ACHN (cell line): ENCODE measurements at places on chromosomes 7 and 10.
A peak's percentile ranks its signal among the peaks of the same experiment; 100 is the strongest.

- no peak for DNase-seq
Observed at GRCh38 chr7:107638594-107638993, 22.0 kb upstream of the SLC26A4 start.

DNA sequence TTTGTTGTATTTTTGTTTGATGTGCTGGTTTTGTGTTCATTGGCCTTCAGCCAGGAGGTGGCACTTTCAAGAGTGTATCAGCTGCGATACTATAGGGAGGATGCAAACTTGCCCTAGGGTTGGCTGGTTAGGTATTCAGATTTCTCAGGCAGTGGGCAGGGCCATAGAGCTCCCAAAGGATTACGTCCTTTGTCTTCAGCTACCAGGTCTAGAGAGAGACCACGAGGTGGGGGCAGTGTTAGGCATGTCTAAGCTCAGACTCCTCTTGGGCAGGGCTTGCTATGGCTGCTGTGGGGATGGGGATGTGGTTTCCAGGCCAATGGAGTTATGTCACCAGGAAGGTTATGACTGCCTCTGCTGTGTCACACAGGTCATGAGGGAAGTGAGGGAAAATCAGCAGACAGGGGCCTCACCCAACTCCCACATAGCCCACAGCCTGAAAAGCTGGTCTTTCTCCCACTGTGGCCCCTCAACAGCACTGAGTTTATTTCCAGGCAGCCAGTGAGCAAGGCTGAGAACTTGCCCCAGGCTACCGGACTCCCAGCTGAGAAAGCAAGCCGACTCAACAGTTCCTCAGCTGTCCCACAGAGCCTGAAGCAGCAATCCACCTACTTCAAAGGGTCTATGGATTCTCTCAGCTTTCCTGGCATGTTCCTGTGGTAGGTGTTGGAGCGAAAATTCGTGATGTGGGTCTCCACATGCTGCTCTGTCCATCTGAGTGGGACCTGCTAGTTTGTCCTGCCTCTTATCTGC is 227.4 kb upstream of the COBL start:
- DNase-seq: no peak

DNA sequence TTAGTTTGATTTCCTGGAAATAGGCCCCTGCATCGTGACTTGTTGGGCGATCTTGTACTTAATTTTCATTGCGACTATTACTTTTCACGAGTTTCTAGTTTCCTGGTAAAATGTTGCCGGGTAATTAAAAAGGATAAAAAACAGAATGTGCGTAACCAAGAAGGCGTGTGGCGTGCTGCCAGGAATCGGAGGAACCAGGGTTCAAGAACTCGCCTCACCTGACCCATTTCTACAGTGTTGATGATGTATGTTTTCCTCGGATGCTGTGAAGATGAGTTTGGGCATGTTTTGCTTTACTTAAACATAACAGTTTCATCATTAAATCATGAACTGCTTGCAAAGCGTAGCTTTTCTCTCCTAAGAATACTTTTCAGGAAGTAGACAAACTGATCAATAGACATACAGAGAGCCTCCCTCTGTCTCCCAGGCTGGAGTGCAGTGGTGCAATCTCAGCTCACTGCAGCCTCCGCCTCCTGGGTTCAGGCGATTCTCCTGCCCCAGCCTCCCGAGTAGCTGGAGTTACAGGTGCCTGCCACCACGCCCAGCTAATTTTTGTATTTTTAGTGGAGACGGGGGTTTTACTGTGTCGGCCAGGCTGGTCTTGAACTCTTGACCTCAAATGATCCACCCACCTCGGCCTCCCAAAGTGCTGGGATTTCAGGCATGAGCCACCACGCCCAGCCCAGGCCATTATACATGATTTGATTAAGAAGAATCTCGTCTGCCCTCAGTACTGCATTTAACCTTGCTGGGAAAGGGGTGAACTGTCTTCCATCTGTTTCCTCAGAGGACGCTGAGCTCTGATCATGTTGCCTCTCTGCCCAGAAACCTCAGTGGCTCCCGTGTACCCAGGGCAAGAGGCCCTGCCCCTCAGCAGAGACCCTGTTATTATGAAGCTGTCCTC is 9.1 kb downstream of the FOXK1 start:
- DNase-seq: no peak

- DNase-seq: no peak
Observed at GRCh38 chr7:20735346-20736065, 51.2 kb downstream of the SP8 start.

GRCh38 chr10:70660722-70661121 is 11.6 kb upstream of the ADAMTS14 start:
- DNase-seq: no peak

- peak; percentile 75 for DNase-seq
Observed at GRCh38 chr10:70458329-70459060, 17.0 kb upstream of the NODAL start.

DNA sequence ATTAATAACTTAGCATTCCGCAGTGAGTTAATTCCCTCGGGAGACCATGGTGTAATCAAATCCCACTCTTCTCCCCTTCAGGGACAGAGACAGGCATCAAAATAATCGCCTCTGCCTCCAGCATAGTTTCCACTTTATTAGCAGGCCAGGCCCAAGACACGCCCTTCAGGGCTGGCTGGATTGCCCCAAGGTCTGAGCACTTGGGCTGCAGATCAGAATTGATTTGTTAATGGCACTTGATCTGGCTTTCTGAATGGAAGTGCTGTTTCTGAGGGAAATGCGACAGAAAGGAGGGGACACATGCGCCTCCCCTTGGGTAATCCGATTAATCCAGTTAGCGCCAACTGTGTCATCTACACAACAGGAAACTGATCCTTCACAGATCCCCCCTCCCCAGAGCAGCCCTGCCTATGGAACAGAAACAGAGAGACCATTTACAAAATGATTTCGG is 15.6 kb downstream of the CHAT start:
- no peak for DNase-seq

DNA sequence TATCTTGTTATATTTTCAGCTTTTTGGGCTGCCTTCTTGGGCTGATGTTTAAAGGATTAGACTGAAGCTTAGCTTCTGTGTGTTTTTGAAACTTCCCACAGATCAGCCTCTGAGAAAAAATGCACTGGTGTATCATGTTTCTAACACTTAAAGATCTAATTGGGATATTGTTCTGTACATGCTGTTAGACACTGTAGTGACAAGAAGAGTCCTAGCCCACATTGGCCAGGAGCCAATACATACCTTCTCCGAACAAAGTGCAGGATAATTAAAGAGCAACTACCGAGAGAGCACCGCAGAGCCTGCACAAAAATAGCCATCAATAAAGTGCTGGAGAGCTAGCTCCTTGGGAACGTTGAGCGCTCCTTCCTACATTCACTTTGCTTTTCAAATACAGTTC is 289.4 kb upstream of the SP8 start:
- no peak for DNase-seq

DNA sequence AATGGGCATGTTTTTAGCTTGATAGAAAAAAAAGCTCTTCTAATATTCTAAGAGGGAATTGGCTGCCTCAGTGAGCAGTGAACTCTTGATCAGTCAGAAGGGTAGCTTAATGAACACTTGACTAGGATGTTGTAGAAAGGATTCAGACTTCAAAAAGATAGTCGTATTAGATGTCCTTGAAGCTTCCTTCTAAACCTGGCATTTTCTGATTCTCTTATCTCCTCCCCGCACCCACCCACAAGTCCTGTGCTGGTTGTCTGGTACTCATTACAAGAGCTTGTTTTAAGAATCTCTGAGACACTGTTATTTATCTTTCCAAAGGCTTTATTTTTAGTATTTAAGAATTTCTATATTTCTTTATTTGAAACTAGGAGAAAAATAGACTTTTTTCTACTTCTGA is 7.4 kb upstream of the SMIM30 start:
- DNase-seq: no peak

DNA sequence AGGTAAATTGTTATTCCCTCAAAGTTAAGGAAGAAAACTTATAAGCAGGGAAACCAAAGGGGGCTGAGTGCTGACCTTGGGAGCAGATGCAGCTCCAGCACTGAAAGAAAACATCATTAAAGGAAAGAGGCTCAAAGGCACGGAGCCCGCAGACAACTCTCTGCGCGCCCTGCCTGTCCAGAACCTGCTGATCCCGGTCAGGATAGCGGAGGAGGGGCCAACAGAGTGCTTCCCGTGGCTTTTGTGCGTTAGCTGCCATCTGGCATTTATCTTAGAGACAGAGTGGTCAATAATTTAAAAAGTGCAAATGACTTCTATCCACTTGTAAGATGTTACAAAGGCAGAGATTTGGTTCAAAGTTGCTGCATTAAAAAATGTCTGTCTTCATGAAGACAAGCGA is 162.1 kb downstream of the FANK1 start:
- DNase-seq: no peak

DNA sequence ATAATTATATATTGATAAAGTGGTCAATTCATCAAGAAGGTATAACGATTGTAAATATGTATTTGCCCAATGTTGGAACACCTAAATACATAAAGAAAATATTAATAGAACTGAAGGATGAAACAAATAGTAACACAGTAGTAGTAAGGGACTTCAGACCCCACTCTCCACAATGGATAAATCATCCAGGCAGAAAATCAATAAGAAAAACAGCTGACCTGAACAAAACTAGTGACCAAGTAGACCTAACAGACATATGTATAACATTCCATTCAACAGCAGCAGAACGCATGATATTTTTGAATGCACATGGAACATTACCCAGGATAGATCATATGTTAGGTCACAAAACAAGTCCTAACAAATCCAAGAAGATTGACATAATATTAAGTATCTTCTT is 286.1 kb upstream of the BMPER start:
- DNase-seq: no peak

GRCh38 chr7:99129001-99129400 is 14.9 kb downstream of the SMURF1 start:
- no peak for DNase-seq

DNA sequence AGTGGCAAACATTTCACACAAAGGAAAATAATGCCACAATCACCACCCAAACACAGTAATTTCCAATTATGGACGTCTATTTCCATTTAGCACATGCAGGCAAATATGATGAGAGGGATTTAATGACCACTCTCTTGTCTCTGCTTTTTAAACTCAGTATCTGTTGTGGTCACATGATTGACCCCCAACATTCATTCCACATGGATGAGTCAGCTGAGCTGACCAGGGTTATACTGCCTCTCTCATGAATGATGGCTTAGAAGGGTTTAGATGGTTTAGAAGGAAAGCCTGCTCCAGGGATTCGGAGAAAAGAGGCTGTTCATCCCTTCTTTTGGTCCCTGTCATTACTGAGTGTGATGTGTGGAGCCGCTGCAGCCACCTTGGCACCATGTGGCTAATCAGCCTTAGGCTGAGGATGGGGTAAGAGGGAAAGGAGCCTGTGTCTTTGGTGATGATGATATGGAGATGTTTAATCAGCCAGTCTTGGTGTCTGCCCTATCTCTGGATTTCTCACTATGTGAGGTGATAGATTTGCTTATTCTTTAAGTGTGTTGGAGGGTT is 38.2 kb upstream of the JAKMIP3 start:
- peak; percentile 33 for DNase-seq

GRCh38 chr7:4774658-4775249 is 669 bp upstream of the AP5Z1 start:
- peak; percentile 90 for DNase-seq

DNA sequence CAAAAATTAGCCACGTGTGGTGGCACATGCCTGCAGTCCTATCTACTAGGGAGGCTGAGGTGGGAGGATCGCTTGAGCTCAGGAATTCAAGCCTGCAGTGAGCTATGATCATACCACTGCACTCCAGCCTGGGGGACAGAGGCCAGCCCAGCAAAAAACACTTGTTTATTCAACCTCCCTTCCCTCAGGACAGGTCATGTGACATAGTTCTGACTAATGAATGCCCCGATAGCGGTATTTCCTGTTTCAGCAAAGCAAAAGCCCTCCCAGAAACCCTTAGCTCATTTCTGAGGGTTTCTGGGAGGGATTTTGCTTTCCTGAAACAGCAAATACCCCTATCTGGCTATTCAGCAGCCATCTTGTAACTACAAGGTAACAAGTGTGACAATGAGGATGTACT is 157.1 kb downstream of the GATA3 start:
- DNase-seq: no peak

DNA sequence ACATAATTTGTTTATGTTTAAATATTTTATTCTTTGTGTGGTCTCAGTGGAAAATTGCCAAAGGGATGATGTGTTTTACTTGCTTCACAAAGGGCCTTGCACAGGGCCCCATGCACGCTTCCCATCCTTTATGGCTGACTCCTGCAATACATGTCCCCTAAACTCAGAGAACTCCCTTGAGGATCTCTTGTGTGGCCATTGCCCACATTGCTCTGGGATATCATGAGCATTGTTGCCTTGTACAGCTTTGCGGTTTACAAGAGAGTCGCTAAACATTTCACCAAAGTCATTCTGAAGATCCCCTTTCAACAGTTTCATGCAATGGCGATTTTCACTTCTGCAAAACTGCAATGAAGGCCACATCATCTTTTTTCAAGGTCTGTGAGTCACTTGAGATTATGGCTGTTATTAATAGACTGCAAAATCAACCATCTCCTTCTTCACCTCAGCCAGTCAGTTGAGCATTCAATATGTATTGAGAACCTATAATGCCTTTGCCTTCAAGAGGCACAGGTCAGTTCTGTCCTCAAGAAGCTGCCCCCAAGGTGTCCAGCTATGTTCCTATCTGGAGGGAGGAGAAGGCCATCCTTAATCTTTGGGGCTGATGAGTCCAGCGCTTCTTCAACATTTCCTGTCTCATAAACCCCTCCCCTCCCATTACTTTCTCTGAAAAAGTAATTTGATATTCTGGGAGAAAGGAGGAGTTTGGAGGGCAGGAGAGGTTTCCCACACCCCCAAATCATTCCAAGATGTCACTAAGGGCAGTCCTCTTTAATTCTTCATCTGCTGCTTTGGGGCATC is 108.1 kb downstream of the CCDC71L start:
- no peak for DNase-seq
